ENCODE measurements at places on chromosomes 13 and 19.

GRCh38 chr13:113401452-113402415 lies 37.8 kb upstream of the GRTP1 start:
- no peak for DNase-seq

GRCh38 chr13:39847336-39847735 lies 191.9 kb downstream of the COG6 start:
- DNase-seq = no peak

- no peak for DNase-seq
Observed at GRCh38 chr13:67829641-67830040, 599.5 kb upstream of the PCDH9 start.

GRCh38 chr19:3880471-3881271 lies at the start of gene ATCAY:
Gene ATCAY, plus strand, starts transcription at chr19:3880685. Its CDS starts 5,083 bp downstream, at chr19:3885768.
- no peak for DNase-seq

- no peak for DNase-seq
Observed at GRCh38 chr13:61831026-61831425, 415.4 kb upstream of the PCDH20 start.

- no peak for DNase-seq
Observed at GRCh38 chr19:827710-828321, at the start of gene AZU1. Gene AZU1, plus strand, starts transcription at chr19:827837. Its CDS starts 10 bp downstream, at chr19:827847.

- no peak for DNase-seq
Observed at GRCh38 chr19:13665125-13665905, 99.0 kb upstream of the MRI1 start.

DNA sequence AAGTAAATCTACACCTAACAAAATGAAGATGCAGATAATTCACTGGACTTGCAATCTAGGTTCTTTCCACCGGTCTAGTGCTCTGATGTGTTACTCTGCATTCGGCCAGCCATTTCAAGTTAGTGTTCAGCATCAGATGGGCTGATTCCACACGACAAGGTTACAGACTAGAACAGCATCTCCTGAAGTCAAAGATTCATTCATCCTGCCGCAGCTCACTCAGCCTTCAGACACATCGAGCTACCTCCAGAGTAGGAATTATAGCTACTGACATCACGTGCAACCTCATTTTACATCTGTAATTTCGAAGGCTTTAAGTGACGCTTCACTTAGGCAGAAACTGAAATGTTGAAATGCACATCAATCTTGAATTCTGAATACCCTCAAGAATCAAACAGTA lies 76.5 kb downstream of the LHFPL6 start:
- no peak for DNase-seq

- no peak for DNase-seq
Observed at GRCh38 chr13:44989941-44990340, 603 bp downstream of the GPALPP1 start.

DNA sequence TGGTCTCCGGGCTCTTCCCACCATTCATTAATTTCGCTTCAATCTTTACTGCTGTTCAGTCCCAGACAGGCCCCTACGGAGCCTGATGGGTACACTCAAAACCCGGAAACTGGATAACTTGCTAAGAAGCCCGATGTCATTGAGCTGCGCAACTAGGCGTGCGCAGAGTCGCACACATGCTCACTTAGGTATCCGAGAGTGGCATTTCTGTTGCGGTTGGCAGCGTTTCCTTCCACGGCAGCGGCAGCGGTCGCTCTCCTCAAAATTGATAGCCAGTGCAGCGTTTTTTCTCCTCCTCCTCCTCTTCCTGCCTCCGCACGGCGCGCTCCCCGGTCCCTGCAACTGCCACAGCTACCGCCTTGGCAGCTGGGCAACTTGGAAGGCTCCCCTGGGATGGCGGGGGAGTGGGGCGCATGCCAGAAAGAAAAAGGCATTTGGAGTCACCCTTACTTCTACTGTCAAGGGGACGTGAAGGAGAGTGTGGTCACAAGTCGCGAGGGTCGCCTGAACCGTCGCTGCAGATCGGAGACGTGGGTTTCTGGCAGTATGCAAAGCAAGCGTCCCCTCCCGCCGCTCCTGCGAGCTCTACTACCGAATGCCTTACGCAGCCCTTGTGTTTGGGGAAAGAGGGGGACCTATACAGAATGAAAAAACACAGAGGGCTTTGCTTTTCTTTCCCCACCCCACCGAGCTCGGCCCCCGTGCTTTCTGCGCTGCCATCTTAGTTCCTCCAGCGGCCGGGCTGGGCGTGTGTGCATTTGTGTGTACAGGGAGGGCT lies 2.4 kb upstream of the MYCBP2 start:
- DNase-seq = peak; percentile 73

DNA sequence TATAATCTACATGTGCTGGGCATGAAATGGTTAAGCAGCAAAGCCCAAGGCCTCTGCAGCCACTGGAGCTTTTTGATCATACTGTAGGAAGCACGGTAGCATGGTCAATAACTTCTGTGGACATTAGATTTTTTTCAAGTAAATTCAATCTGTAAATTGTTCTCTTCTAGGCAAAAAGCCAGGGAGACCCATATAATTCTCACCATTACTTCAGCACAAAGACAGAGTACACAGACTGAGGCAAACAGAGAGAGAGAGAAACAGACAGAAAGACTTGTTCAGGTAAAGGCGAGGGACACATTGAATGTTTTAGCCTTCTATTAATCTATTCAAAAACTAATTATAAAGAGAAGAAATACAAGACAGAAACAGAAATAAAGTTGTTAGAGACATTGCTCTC lies 349.4 kb downstream of the RFC3 start:
- DNase-seq = peak; percentile 44
